Activated CD8-positive, alpha-beta memory T cell treated with anti-CD3 and anti-CD28 coated beads for 48 hours (primary cell): ENCODE measurements at places on chromosomes 7 and 10.

DNA sequence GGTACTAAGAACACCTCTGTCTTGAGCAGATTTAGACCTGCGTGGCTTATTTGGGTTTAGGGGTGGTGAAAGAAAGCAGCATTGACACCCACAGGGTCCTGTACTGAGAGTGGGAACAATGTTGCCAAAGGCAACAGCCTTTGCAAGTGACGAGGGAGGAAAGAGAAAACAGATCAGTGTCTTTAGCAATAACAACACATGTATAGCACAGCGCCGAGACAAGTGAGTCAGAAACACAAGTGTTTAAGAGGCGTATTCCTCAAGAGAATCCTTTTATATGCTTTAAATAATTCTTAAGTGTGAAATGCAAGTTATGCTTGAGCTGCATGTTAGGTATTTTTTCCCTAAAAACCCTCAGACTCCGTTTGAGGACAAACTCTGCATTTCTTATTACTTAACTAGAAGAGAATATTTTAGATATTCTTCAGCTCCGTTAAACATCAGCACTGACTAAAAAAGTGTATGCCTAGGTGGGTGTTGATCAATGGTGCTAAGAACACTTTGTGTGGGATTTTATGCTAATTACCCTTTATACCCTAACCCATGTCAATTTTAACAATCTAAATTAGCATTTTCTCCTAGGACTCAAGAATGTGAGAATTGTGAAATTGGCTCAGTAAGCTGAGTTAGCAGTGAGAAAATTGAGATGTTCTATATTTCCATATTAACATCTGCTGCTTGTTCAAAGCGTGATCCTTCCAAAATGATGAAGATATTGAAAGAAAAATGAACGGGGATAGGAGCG, 1095.4 kb upstream of the CELF2 start:
- no peak for DNase-seq

GRCh38 chr10:102753718-102754117, 10.0 kb downstream of the WBP1L start:
- DNase-seq = no peak

DNA sequence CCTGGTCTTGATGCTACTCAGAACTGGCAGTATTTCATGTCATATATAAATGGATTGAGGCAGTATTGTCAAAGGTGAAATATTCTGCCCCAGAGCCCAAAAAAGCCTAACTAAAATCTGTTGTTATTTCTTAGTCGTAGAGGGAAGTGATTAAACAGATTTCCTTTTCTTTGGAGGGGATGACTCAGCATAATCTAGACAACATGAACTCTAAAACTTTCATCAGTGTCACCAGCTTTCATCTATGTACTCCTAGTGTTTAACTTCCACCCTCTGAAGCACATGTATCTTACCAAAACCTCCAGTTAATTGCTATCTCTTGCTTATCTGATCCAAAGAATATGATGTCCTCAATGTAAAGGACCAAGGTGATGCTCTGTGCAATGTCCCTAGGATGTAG, 97.1 kb upstream of the ARID5B start:
- no peak for DNase-seq

DNA sequence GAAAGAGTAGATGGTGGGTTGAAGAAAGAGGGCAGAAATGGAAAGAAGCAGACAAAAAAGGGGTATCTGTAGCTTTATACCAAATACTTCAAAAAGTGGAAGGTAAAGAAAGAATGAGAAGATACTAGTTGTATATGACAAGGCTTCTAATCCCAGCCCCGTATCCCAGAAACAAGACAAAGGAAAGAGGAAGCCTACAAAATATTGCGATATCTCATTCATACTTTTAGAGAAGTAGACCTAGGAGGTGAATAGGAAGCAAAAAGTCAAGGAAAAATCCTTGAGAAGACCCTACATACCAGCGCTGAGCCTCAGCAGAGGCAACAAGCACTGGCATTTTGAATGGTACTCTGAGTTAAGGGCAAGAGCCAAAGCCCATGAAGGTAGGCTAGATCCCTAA, 26.6 kb downstream of the PHTF2 start:
- no peak for DNase-seq

GRCh38 chr7:125085084-125085483, 155.5 kb upstream of the POT1 start:
- DNase-seq = no peak

DNA sequence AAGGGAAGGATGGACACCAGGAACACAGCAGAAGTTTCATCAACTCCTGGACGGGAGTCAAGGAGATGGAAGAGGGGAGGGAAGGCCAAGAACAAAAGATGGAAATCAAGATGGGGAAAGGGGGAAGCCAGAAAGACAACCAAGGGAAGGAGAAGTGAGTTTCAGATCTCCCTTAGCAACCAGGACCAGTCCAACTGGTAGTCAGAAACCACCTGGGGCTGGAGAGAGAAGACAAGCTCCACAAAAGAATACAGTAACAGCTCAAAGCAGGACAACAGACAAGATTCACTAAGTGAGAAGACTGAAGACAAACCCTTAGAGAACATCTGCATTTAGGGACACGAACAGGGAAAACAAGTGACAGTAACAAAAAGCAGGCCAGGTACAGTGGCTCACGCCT, 30.6 kb downstream of the CDCA7L start:
- DNase-seq = no peak

DNA sequence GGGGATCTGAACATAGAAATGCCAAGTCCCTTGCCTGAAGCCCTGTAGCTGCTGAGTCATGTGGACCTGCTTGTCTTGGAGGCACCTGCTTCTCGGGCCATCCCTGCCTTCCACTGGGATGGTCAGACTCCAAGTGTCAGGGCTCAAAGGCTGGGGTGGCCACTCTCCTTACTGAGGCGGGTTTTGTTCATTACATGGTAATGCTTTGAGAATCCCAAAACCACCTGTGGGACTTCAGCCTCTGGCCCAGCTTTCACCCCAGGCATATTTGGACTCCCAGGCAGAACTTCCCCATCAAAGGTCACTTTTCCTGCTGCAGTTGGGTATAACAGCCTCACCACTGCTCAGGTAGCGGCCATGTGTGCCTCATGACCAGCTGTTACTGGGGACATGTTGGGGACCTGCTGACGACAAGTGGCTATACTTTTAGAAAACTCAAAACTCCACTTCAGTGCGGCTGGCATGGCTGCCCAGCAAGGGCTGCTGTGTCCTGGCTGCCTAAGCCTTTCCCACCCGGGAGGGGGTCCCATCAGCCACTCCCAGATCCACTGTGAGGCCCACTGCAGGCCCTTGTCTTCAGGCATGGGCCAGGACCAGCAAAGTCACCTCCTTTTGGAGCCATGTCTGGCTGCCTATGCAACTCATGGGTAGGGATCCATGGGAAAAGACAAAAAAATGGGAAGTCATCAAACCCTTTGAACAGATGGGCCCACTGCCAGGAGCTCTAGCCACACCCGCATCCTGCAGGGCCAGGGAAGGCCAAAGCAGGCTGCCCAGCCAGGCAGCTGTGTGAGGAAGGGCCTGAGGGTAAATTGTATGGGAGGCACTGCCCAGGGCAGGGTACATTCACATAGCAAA, 96.7 kb downstream of the ARHGAP22 start:
- DNase-seq = no peak

- no peak for DNase-seq
Observed at GRCh38 chr7:36295090-36295489, 94.6 kb upstream of the ANLN start.

DNA sequence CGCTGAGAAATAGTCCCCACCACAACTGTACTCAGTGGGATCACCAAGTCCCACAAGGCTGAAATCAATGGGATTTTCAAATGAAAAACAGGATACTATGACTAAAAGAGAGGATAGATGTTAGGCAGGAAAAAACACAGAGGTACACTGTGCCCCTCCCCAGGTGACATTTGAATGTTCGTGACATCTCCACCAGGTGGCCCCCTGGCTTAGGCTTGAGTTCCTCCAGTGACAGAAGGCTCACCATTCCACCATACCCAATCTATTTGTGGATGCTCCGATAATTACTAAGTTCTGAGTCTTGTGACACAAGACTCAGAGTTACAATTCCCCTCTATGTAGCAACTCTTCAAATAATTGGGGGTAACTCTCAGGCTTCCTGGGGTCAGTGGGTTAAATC, 77.5 kb upstream of the KCNMA1 start:
- no peak for DNase-seq

DNA sequence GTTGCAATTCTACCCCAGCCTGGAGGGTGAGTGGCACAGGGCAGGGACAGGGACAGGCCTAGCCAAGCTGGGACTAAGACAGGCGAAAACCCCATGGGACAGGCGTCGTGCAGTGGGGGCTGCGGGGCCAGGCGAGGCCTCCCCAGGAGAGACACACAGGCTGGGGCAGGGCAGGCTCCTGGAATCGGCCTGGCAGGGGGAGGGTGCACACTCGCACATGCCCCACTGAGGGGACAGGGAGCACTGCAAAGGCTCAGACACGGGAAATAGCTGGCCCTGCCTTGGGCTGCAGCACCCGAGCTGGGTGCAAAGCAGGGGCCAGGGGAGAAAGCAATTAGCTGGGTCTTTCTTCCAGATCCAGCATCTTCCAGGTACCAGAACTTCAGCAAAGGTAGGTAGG, 10.4 kb downstream of the LAT2 start:
- DNase-seq = no peak

DNA sequence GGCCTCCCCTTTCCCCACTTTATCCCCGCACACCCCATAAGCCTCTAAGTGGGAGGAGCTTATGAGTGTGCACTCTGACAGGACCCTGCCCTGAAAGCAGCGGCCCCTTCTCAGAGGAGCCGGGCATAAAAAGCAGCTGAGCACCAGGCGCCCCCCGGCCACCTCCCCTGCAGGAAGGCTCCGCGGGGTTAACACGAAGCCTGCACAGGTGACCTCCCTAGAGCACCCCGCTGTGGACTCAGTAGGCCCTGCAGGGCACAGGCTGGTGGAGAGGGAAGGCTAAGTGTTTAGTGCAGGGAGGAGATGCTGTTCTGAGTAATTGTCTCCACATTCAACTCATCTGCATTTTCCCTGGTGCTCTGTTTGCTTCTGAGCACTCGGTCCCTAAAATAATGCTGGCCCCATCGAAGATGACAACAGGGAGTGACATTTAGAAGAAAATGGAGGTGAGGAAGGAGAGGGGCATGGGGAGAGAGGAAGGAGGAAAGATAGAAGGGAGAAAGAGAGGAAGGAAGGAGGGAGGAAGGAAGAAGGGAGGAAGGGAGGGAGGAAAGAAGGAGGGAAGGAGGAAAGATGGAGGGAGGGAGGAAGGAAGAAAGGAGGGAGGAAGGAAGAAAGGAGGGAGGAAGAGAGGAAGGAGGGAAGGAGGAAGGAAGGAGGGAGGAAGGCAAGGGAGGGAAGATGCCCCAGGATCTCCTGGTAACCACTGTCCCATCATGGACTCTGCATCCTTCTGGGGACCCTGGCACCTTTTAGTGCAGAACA, 25.4 kb upstream of the CNPY1 start:
- no peak for DNase-seq

DNA sequence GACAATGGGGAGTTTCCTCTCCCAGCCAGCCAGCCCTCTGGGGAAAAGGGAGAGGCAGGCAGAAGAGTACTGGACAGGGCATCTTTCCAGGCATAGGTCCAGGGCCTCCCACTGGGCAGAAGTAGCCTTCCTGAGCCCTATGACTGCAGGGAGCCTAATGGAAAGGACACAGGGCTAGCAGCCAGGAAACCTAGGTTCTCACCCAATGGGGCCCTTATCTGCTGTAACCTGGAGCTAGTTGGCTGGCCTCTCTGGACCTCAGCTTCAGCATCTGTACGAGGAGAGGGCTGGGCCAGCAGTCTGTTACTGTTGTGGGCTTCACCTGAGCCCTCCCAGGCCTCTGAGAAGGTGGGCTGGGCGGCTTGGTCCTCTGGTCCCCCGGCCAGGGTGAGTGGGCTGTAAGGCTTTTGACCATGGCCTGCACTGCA, 22.4 kb downstream of the LDB3 start:
- DNase-seq = no peak

DNA sequence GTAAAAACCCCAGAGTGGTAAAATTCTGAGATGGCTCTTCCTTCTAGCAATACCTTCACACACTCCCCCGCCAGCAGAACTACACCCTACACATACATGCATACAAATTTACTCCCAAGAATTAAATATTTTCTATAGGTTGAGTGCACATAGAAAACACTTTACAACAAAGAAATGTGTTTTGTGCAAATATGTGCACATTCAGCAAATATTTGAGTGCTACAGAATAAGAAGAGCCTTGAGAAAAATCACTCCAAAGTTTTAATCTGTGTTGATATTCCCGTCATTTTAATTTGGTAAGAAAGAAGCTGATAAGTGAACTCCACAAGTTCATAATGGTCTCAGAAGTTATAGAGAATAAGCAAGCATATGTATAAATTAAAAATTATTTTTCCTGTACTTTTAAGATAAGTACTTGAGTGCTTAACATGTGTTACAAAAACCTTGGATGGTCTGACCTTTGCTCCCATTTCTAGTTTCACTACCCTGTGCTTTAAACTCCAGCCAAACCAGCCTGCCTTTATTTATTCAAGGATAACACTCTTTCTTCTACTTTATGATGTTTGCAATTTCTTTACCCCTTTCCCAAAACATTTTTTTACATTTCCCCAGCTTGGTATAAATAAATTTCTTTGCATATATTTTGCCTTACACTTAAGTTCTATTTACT, 733.5 kb upstream of the LRRTM3 start:
- DNase-seq = no peak

DNA sequence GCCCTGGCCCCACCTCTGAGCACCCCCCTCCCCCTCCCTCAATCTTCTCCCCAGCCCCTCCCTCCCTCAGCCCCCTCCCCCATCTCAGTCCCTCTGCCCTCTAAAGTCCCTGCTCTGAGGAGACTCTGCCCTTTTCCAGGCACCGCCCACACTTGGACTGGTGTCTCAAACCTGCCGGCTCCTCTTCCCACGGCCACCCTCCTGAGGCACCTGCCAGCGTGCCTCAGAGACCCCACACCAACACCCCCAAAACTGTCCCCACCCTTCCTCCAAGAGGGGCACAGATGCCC, 34.6 kb upstream of the HSPB1 start:
- DNase-seq = no peak

- no peak for DNase-seq
Observed at GRCh38 chr7:6476596-6477317, 29.0 kb upstream of the DAGLB start.

DNA sequence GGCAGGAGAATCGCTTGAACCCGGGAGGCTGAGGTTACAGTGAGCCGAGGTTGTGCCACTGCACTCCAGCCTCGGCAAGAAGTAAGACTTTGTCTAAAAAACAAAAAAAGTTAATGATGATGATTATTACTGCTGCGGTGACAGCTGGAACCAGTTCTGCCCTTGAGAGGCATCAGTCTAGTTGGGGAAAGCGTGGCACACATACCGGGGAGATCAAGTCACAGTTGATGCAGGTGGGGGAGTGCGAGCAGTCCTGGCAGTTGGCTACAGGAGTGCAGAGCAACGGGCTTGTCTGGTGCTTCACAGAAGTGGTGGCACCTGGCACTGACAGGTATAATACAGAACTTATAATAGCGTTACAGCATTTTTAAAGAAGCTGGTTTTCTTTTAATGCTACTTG, 173.0 kb downstream of the ARHGAP21 start:
- DNase-seq = no peak

- DNase-seq = no peak
Observed at GRCh38 chr10:55628260-55628701, 732.8 kb downstream of the ZWINT start.

DNA sequence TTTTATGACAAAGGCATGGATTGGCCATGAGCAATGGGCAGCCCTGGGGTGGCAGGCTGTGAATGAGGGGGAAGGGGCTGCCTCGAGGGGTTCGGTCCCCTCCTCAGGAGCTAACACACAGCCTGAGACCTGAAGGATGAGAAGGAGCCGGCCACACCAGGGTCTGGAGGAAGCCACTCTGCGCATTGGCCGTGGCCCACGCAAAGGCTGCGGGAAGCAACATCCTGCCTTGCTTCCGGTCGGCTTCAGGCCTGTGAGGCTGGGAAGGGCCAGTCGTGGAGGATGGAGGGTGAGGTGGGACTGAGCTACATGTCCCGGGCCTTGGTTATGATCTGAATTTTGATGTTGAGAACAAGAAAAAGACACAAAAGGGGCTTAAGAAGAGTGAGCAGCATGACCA, 49.4 kb downstream of the RGS10 start:
- DNase-seq = no peak
